ENCODE measurements at places on chromosomes 1 and 21.

- DNase-seq: no peak
Measured at GRCh38 chr1:179921981-179922872, 32.4 kb upstream of the CEP350 start.

DNA sequence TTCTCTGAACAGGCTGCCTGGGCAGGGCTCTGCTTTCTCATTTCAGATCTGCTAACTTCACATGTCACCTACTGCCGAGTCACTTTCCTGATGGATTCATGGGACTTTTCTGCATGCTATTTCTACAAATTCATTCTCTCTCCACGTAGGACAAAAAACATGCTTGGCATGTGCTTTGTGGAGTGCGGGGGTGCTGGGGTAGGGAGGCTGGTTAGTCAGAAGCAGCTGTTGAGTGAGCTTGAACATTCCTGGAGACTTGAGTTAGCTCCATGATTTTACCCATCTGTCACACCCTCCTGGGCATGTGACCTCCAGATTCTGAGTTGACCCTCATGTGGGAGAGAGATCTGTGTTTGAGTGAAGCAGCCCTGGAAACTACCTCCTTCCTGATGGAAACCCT, 71.4 kb downstream of the UCK2 start:
- no peak for DNase-seq

- DNase-seq: peak; percentile 36
Measured at GRCh38 chr1:46616277-46617107, at the start of gene MOB3C. Gene MOB3C, minus strand, starts transcription at chr1:46616811. Its CDS starts 3,490 bp downstream, at chr1:46613321.

- DNase-seq: no peak
Measured at GRCh38 chr21:44010429-44010828, 1.7 kb upstream of the TRAPPC10 start.

DNA sequence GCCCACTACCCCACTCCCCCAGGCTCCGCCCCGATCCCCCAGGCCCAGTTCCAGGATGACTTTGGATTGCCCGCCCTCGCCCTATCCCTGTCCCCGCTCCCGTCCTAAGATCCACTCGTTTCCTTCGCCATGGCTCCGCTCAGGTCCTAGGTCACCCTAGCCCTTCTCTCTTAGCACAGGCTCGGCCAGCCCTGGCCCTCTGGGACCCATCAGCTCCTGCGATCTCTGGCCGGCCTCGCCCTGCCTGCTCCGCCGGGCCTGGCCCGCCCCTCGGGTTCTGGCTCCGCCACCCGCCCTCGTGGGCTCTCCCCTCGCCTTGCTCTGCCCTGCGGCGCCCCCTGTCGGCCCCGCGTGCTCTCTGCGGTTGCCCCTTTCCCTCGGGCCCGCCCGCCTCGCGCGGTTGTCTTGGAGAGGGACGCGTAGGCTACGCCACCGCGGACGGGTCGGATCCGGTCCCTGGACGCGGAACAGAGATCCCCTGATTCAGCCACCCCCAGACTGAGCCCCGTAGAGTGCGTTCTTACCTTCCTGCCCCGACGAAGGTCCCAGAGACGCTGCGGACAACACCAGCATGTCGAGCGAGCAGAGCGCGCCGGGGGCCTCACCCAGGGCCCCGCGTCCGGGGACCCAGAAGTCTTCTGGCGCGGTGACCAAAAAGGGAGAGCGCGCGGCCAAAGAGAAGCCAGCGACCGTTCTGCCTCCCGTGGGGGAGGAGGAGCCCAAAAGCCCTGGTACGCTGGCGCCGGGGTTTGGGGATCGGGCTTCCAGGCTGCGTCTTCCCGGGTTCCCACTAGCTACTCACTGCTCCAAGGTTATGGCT, at the start of gene LRRC71:
TSS of gene LRRC71 (plus strand) at position 400 of the 820 bp plus-strand sequence. CDS start at position 572, 172 bp downstream.
- DNase-seq: no peak

GRCh38 chr21:17925000-17925610, 105.9 kb upstream of the C21orf91 start:
- DNase-seq: peak; percentile 3

GRCh38 chr1:218529646-218530300, 184.6 kb downstream of the TGFB2 start:
- no peak for DNase-seq

GRCh38 chr21:25934130-25934529, 199.4 kb downstream of the GABPA start:
- DNase-seq: no peak

- DNase-seq: no peak
Measured at GRCh38 chr1:14881775-14882672, 271.5 kb upstream of the TMEM51 start.

GRCh38 chr1:34444516-34444915, 267.8 kb downstream of the C1orf94 start:
- DNase-seq: no peak

GRCh38 chr1:43171312-43171875, 696 bp downstream of the EBNA1BP2 start:
- DNase-seq: no peak

DNA sequence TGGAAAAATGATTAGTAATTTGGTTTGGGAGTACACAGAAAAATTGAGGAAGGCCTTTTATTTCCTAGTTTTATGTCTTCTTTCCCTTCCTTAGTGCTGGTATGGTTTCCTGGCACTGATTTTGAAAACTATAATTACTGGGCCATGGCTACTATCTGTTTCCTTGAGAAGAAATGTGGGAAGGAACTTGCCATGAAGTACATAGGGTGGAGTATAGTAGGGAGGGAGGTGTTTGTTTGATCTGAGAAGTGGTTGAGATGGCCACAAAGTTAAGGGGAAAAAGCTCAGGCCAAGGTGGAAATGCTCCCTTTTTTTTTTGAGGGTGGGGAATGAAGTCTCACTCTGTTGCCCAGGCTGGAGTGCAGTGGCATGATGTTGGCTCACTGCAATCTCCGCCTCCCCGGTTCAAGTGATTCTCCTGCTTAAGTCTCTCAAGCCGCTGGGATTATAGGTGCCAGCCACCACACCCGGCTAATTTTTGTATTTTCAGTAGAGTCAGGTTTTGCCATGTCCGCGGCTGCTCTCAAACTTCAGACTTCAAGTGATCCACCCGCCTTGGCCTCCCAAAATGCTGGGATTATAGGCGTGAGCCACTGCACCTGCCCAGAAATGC, 11.3 kb downstream of the HJV start:
- no peak for DNase-seq

DNA sequence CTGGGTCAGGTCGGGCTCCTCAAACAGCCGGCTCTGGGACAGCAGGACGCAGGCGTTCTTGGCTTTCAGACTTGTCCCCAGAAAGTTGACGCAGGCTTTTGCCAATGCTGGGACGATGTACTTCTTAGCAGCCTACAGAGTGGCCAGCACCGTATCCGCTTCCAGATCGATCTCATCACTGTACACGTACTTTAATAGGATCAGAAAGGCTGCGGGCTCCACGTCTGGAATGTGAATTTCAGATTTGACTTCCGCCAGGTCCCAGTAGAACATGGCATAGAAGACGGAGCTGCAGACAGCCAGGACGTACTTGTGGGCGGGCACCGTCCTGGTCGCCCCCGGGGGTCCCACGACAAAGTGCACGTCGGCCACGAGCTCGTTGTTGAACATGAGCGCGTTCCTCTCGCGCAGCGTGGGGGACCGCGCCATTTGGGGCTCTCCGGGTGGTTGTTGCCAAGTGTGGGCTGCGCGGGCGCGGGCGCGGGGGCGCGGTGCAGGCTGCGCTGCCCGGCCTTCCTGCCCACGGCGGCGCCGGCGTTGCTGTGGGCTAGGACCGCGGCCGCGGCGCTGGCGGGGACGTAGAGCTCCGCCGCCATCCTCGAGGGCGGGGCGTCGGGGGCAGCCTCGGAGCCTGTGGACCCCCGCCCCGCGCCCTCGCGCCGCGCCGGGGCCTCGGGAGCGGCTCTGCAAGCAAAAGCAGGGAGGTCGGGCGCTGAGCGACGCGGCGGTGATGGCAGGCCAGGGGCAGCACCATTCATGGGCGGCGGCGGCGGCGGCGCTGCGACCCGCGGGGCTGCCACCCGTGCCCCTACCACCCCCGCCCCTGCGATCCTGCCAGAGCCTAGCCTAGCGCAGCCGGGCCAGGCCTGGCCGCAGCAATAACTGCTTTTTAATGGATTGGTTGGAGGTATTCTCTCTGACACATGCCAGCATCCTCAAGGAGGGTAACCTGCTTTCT, 10.6 kb downstream of the CNR2 start:
- no peak for DNase-seq

GRCh38 chr1:46150085-46150484, 17.7 kb upstream of the PIK3R3 start:
- DNase-seq: no peak

DNA sequence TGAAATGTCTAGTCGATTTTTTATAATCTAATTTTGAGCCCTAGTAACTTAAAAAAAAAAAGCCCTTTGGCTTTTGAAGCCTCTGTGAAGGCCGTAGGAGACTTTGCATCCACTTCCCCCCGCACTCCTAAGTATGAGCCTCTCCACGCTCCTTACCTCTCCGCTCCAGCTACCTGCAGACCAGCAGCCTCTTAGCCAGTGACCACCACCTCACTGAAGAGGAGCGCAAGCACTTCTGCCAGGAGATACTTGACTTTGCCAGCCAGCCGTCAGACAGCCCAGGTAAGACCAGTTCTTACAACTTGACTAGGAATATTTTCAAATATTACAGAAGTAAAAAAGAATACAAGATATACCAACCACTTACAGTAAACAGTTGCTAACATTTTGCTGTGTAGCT, 27.4 kb upstream of the PWP2 start:
- no peak for DNase-seq

DNA sequence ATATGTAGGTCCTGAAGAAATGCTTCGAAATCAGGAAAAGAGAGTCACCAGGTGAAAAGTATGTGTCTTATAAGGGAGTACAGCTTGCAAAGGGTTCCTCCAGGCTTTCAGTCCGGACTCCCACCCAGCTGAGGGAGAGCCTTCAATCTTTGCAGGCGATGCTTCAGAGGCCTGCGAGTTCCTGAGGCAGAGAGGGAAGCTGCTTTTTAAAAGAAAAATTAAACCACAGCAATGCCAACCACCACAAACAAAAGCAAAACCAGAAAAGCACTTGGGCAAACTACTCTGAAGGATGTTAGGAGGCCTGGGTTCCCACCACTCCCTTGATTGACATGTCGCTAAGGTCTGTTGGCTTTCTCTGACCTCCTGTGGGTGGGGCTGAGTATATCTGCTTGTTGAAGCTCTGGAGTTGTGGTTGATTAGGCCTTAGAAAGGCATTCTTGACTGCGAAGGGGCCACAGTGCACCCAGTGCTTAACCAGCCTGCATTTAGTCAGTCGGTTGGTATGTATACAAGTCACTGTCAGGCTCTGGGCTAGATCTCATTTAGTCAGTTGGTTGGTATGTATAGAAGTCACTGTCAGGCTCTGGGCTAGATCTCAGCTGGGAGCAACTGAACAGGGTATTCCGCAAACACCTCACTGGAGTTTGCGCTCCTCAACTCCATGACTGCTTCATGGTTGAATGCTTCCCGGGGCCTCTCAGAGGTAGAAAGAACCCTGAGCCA, 1.2 kb downstream of the NIPAL3 start:
- peak; percentile 22 for DNase-seq

GRCh38 chr1:210231846-210232510, 618 bp upstream of the SERTAD4 start:
- no peak for DNase-seq

- DNase-seq: peak; percentile 91
Measured at GRCh38 chr1:43650310-43651085, 549 bp downstream of the KDM4A start.

GRCh38 chr1:93448983-93449804, 1.3 kb downstream of the FNBP1L start:
- DNase-seq: no peak

DNA sequence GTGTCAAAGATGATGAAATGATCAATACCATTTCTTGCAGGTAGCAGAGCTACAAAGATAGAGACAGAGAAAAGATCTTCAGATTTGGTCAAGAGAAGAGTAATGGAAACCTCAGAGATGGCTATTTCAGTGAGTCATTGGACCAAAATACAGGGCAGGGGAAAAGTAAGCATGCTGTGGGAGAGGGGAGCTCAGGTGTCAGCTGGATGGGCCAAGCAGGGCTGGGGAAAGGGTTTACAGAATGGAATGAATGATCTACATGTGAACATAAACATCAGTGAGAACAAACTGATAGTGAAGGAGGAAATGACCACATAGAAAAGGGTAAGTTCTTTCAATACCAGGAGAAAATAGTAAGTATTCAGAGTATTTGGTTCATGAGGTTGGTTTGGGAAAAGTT, 61.4 kb upstream of the CNN3 start:
- no peak for DNase-seq

GRCh38 chr1:168945870-168946269, 160.6 kb upstream of the ATP1B1 start:
- DNase-seq: no peak

- DNase-seq: no peak
Measured at GRCh38 chr1:64488862-64489261, 18.9 kb downstream of the CACHD1 start.

- no peak for DNase-seq
Measured at GRCh38 chr1:3346478-3346877, 108.0 kb upstream of the ARHGEF16 start.

GRCh38 chr1:39825432-39825941, 36.8 kb upstream of the BMP8B start:
- no peak for DNase-seq

DNA sequence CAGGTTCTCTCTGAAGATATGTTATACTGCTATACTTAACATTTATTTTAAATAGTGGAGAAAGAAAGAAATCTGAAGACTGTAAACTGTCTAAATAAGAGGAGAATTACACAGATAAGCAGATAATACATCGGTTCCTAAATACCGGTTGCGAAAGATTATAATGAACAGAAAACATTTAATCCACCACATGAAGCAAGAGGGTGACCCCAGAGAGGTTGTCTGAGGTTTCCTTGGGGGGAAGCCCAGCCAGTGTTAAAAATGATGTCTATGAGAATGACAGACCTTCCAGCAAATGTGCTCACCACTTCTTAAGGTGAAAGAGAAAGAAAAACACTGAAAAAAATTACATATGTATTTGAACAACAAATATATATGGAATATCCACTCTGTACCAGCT, 356.4 kb upstream of the KAZN start:
- no peak for DNase-seq

GRCh38 chr1:94236630-94237290, 624 bp downstream of the ARHGAP29 start:
- DNase-seq: no peak

GRCh38 chr21:43209575-43210453, 41.0 kb downstream of the CRYAA start:
- DNase-seq: no peak

DNA sequence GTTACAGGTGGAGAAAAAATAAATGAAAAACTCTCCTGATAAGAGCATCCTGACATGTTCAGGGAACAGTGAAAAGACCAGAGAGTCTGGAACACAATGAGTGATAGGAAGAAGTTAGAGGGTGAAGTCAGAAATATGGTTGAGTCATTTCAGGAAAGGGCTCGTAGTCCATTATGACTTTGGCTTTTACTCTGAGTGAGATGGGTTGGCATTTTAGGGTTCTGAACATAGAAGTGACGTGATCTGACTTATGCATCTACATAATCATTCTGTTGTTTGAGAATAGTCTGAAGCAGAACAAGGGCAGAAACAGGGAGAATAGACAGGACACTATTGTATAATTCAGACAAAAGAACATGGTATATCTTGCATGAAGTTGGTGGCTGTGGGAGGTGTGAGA, 5.8 kb downstream of the HMCN1 start:
- no peak for DNase-seq

All from NK-92 treated with Interleukin-12 subunit alpha and Interleukin-12 subunit beta, amount 100 ng/mL, for 24 hours (cell line).